ENCODE measurements at places on chromosomes 7 and 10.

- DNase-seq: no peak
These were observed 81.4 kb downstream of the SPDYE5 start for GRCh38 chr7:75573477-75574019.

- no peak for DNase-seq
These were observed 47.6 kb upstream of the PDE1C start for GRCh38 chr7:32117837-32118236.

GRCh38 chr7:70696201-70696754 lies 435.7 kb upstream of the GALNT17 start:
- DNase-seq: no peak

DNA sequence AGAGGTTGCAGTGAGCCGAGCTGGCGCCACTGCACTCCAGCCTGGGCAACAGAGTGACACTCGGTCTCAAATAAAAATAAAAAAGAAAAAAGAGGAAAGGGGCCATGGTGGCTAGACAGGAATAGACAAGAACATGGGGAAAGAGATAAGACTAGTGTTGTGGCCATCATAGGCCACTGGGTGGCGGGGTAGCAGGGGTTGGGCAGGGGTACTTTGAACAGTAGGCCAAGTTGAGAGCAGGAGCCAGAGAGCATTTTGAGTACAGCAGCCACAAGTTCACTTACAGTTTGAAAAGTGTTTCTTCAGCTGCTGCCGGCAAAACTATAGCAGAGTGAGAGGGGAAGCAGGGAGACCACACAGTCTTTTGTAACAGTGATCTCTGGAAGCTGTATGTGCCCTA lies 656.0 kb downstream of the CNTNAP2 start:
- no peak for DNase-seq

- DNase-seq: no peak
These were observed 141.1 kb downstream of the GRM3 start for GRCh38 chr7:86784765-86785164.

GRCh38 chr7:7203813-7204575 lies 21.6 kb downstream of the C1GALT1 start:
- no peak for DNase-seq

DNA sequence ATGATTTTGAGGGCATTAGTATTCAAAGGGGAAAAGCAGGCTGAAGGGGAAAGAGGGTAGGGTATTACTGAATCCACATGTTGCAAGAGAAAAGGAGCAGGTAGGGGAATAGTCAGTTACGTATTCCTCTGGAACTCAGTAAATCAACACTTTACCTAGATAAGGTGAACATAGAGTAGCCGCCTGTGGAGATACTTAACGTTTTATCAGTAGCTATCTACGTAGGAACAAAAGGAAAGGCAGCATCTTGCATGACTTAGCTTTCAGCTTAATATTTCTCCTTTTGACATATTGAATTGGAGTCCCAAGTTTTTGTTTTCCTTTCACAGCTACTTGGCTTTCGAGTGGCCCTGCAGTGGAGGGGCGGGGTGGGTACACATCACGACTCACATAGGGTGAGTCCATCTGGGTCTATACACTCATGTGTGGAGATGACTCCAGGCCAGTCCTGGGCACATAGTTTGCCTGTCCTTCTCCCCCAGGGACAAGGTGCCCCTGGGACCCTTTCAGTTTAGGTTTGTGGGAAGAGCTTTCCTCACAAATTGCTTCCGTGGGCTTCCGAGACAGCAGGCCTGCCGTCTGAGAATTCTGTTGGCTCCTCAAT lies 48.1 kb downstream of the CCNY start:
- DNase-seq: no peak

- DNase-seq: no peak
These were observed 145.7 kb downstream of the REEP3 start for GRCh38 chr10:63666836-63667383.

DNA sequence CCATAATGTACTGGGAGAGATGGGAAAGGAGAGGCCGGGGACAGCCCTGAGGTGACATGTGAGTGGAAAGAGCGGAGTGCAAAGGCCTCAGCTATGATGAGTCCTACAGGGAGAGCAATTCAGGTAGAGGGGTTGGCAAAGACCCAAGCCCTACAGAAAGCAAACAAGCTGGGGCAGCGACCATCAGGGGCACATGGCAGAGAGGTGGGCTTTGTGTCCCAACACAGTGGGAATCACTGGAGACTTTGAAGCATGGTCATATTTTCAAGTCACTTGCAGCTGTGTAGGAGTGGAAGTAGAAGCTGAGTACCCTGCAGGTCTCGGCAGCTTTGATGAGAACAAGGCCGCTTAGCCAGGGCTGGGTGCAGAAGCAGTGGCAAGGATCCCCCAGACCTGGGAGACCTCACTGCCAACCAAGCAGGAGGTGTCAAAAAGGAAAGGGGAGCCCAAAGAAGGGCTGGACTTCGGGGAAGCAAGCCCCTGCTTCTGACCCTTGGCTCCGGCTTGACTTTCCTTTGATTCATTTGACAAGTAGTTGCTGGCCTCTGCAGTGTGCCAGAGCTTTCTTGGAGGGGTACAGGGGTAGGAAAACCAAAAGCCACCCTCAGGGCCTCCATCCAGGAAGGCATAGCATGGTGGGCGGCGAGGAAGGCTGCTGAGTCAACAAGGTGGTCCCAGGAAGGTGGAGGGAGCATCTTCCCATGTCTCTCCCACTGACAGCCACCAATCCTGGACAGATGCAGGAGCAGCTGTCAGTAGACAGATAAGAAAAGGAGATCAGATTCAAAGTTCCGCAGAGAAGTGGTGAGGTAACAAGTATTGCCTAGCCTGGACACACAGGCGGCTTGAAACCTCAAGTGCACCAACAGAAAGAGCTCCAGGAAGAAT lies 1.9 kb upstream of the PGAM2 start:
- DNase-seq: no peak

DNA sequence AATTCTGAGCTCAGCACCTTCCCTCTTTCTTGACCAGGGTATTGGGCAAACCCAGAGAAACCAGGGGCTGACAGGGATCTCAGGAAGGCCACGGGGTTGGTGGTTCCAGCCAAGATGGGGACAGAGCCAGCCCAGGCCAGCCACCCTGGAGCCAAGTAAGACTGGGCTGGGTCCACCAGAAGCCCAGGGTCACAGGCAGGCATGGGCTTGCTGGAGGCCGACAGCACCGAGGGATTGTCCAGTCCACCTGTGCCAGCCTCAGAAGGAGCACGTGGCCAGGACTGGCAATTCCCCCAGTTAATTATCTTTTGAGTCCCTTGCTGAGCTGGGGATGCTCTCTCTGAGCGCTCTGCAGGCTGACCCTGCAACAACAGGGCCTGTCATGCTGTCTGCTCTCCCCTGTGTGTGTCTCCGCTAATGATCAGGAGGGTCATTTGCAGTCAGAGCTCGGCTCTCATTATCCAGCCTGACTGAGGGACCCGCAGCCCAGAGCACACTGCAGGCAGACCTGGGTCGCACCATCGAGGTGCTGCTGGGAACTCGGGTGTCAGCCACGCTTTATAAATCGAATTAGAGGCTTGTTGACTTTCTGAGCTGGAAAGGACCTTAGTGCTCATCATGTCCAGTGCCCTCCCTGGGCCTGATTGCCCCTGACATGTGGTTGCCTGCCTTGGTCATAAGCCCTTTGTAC lies 69.5 kb upstream of the PPIF start:
- no peak for DNase-seq

GRCh38 chr10:68981074-68981473 lies 7.5 kb upstream of the KIFBP start:
- DNase-seq: no peak

- DNase-seq: no peak
These were observed 102.1 kb upstream of the TMEM168 start for GRCh38 chr7:112892263-112892662.

GRCh38 chr10:90167174-90168064 lies 466.0 kb downstream of the KIF20B start:
- no peak for DNase-seq

- DNase-seq: no peak
These were observed 253.2 kb downstream of the BMPER start for GRCh38 chr7:34158368-34159153.

Measured in GM18507 (cell line).